ENCODE measurements at places on chromosomes 2 and 18. TPM values are rescaled to one million over a fixed set of nuclear protein-coding genes. Genes with fewer than 3 reads are reported as not detected.

UGT1A7 gene
- not detected for total RNA-seq

ALK gene
- not detected for total RNA-seq

GRCh38 chr2:96608469-96609455 is 29.4 kb downstream of the KANSL3 start:
- no peak for DNase-seq

DNA sequence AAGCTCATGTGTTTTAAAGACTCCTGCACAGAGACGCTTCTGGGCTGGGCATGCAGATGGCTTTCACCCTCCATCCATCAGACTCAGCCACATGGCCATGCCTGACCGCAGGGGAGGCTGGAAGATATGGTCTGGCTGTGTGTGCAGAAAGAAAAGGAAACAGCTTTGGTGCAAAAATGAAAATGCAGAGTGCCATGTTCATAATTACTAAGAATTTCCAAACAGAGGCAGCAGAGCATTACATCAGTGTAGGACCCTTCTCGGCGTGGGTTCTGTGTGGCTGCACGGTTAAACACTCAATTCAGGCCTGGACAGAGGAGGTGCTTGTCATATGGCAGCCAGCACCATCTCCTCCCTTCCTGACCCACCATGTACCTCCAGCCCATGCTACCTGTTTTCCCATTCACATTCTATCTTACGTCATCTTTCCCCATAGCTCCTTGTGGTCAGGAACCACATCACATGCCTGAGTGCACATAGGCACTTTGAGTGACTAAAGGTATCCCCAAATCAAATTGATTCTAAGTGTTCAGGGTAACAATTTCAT is 200.3 kb upstream of the ID2 start:
- DNase-seq, result no peak

DNA sequence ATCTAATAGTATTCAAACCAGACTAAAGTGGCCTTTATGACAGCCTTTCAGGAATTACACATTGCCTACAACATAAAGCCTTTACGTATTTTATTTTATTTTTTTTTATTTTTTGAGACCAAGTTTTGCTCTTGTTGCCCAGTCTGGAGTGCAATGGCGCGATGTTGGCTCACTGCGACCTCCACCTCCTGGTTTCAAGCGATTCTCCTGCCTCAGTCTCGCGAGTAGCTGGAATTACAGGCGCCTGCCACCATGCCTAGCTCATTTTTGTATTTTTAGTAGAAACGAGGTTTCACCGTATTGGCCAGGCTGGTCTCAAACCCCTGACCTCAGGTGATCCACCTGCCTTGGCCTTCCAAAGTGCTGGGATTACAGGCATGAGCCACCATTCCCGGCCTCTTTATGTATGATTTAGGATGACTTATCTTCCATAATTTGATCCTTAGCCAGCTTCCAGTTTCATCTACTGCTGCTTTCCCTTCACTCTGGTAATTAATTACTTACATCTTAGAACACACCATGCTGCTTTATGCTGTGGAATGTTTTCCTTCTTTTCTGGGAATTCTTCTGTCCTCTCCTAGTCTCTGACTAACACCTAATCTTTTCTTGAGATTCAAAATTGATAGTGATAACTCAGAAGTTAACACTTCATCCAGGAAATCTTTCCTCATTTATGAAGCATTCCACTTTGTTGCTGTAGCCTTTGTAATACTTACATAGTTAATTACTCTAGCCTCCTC is 2.6 kb downstream of the USP14 start:
- DNase-seq, result no peak

DNA sequence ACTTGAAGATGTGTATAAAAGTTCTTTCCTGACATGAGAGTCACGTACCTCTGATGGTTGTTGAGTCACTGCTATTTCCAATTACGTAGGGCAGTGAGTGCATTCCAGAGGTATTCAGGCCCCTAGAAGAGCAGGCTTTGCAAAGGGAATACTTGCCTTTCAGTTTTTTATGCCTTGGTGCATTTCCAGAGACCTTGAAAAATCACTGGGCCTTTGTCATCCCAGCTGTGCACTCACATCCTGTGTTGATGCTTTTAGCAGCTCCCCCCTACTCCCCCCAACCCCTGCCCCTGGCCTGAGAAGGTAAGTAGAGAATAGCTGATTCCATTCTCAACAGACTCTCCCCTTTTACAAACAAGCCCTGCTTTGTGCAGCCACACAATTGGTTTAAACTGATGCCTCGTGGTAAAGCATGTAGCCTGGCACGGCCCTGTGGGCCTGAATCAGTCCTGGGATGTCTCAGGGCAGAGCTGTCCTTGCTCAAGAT is 174.2 kb downstream of the PRPF40A start:
- DNase-seq, result no peak

GRCh38 chr2:238132463-238133450 is 5.7 kb upstream of the KLHL30 start:
- DNase-seq, result no peak

DNA sequence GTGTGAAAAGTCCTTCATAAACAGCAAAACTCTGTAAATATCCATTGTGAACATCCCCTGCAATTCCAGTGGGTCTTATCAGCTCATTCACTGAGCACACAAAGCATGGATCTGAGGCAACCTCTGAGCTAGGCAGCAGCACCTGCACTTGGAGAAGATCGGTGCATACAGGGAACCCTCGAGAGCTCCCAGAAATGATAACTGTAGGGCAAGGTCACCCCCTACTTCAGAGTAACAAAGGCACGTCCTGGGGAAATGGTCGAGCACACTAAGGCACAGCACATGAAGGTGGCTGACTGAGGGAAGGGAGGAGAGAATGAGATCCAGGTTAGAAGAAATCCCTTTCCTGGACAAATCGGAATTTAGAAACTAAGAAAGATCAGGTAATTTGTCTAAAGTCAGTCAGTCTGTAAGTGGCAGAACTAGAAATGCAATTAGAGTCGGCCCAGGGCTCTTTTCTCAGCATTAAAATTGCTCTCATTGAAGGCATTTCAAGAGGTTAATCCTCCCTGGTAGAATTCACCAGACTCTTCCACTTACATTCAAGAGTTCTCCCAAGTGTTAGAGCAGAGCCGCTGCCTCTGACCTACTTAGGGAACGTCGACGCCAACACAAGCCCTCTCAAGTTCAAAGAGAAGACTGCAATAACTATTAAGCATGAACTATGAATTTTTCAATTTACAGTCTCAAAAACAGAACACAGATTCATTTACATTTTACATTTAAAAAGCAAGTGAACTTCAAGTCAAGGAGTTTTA is 45.9 kb downstream of the PXDN start:
- no peak for DNase-seq

- no peak for DNase-seq
Observed at GRCh38 chr2:84888401-84889276, 7.8 kb upstream of the TRABD2A start.

Data from progenitor cell of endocrine pancreas (in vitro differentiated cells).